GM12878 (cell line): ENCODE measurements at places on chromosomes 1 and 21.

GRCh38 chr1:117592155-117592554 is 13.7 kb upstream of the TENT5C start:
- DNase-seq, result no peak

GRCh38 chr1:212853658-212854057 is 4.4 kb upstream of the FLVCR1 start:
- no peak for DNase-seq

DNA sequence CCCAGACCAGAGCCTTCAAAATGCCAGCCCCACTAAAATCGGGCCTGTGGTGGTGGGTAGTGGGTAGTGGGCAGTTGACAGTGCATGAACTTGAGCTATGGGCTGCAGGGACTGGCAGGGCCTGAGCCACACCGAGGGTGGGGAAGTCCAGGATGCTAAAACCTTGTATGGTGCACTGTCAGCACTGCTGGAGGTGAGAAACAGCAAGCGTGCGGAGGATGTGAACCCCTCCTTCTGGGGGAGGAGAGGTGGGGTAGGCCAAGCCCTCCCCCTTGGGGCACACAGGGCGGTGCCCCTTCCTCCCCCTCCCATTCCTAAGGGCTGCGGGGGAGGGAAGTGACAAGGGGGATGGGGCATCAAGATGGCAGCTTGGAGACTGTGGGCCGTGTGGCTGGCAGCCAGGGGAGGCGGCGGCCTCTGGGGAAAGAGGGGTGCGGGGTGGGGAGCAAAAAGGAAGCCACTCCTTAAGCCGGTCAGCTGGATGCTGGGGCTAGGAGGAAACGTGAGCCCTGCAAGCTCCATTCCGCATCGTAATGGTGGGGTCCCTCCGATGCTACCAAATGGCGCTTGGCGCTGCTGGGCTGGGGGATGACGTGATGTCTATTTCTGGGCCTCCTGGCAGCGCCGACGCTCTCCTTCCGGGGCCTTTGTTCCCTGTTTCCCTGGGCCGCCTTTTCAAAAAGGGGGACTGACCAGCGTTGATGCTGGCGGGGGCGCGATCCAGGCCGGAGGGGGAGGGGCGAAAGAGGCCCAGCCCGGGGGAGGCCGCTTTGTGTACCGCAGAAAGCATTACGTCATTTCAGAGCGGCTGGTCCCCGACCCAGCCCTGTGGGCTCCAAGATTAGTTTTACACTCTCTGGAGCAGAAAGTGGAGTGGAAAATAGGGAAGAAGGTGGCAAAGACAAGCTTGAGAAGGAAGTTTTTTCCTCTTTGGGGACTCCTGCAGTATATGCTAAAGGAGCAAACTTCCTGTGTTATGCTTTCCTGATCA is 809 bp downstream of the SYT11 start:
- DNase-seq, result no peak

DNA sequence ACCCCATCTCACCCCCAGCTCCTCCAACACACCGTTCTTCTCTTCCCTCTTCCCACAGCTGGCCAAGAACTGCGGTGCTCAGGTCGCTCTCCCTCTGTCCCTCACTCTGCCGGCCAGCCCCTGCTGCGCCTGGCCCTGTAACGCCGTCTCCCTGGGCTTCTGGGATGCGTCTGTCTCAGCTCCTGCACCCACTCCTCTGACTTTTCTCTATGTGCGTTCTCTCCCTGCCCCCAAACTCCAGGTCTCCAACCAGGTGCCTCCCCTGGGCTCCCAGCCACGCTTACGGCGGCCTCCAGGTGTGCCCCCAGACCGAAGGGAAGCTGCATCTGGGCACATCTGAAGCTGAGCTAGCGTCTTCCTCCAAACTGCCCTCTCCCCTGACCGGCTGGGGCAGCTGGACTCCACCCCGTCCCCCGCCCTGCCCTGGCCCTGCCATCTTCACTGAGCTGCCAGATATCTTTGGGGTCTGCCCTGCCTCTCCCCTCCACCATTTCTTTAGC is 2.6 kb downstream of the KRTAP10-12 start:
- no peak for DNase-seq

GRCh38 chr1:218783131-218783530 is 390.5 kb upstream of the LYPLAL1 start:
- DNase-seq, result no peak

DNA sequence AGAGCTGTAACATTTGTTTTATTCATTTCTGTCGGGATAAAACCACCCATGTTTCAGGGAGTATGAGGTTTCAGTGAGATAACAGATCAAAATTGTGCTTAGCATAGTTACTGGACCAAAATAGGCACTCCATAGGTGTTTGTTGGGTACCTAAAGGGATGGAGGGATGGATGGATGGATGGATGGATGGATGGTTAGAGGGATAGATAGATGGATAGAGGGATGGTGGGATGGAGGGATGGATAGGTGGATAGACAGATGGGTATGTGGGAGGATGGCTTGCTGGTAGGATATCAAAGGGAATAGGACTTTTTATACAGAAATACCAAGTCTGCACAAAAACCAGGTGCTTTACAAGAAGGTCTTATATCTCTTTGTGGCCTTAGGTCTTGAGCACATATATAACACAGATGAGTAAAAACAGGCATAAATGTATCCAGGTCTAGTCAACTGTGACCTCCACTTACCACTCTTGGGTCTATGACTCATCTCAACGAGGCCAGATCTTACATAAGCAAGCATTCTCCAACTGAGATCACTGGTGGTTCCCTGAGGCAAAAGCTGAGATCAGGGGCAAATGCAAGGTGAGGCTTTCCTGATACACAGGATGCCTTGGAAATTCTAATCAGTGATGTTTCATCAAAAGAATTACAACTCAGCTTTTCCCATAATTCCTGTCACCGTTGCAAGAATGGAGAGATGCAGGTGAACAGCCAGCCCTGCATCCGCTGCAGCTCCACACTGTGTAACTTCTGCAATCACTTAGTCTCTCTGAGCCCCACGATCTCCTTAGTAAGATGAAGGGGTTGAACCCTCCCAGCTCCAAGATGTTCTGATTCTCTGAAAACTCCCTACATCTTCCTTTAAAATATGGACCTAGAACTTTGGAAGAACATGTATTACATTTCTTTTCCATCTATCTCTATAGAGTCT is 32.0 kb downstream of the PTAFR start:
- peak; percentile 97 for DNase-seq

DNA sequence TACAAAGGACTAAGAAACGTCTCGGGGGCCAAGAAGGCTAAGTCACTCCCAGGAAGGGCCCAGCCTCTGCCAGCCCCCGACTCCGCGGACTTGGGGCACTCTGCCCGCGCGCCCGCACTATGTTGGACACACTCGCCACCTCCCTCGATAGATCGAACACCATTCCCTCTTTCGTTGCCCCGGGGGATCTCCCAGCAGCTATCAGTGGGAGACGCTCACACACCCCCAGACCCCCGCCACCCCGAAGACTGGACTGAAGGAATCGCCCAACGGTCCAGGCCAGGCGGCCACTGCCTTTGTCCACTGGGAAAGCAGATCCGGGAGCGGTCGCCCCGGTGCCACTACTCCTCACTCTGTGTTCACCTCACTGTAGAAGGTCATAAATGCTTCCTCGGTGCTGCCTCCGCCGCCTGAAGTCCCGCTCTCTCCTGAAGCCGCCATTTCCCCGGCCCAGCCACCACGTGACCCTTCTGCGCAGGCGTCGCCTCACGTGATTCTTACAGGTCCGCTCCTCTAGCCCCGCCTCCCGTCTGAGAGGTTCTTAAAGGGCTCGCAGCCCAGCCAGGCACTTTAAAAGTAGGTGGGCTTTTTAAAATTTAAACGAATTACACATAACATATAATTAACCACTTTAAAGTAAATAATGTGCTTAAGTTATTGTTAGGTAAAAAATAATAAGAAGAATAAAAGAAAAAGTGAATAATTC is at the start of gene DNAJC8:
Gene DNAJC8, minus strand, starts transcription at position 472 of the 706 bp plus-strand sequence. Its CDS starts 31 bp downstream, at position 441.
- DNase-seq, result no peak

DNA sequence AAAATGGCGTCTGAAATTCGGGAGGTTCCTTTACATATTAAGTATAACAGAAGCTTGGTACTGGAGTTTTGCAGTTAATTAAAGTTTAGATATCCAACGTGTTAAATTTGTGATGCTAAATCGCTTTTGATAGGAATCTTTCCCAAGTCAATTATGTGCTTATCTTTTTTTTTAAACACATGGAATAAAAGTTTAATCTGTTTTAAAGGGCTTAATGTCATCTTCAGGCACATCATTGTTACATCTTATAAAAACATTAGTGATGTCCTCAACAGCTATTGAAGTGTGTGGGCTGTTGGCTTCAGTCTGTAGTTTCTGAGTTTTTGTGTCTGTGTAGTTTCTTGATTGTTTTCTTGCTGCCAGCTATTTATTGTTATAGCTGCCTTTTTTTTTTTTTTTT is 5.3 kb downstream of the FMN2 start:
- no peak for DNase-seq

- no peak for DNase-seq
Observed at GRCh38 chr1:17618558-17619247, 79.2 kb downstream of the ARHGEF10L start.

GRCh38 chr1:152505083-152505482 is 5.5 kb upstream of the LCE5A start:
- DNase-seq, result no peak

- DNase-seq, result no peak
Observed at GRCh38 chr1:233695901-233696300, 82.0 kb downstream of the KCNK1 start.

DNA sequence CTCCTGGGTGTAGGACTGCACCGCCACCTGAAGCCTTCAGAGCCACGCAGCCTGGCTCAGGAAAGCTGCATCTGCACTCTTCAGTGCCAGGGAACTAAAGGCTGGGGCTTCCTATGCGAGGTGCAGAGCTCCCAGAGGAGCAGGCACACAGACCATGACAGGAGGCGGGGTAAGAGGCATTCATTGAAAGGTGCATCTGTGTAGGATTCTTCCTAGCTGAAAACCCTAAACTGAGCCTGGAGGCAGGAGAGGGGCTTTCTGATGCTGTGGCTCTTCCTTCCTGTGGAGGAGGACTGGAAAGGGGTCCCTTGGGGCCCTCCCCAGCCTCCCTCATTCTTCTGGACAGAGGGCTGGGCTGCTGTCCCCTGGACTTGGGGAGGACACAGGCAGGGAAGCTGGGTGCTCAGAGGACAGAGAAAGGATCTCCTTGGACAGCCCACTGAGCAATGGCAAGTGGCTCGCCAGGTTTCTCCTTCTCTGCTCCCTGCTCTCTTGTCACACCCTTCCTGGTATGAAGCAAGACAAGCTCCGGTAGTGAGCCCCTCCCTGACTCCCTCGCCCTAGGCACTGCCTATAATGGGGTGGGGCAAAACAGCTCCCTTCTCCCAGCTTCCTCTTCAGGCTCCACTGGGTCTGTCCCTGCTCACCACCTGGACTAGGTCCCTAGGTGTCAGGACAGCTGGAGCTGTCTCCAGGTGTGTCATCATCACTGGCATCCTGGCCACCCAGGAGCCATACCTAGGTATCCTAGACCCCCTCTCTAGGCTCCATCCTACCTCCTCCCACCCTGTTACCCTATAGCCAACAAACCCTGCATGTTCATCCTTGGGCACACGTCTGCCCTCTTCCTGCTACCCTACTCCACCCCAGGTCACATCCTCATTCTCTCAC is 20.0 kb downstream of the S100A6 start:
- DNase-seq, result no peak

DNA sequence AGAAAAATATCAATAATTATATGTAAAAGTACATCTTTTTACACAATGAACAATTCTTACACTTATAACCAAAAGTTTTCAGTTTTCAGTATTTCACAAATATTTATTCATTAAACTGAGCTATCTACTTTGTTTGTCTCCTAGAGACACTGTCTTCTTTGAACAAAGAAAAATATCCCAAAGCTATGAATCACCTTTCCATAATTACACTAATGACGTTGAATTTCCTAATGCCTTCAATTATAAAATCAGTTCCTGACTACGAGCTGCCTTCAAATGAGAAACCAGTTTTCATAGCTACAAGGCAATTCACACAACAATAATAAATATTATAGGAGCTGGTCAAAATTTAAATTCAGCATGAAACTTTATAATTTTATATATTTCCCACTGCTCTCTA is 201.8 kb upstream of the BRINP3 start:
- DNase-seq, result no peak

DNA sequence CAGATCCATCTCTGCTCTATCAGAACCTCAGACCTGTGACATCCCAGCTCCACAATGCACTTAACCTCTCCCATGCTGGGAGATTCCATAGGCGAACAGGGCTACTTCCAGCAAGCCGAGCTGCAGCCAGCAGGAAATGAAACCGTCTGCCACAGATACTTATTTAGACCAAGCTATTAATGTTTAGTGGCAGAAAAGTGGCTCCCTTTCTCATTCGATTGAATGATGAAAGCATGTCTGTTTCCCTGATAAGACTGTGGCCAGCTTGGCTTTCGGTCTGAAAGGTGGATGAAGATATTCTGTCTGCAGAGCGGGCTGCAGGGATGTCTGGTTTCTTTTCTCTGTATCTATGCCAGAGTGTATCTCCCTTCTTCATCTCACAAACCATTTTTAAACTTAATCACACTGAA is 146.4 kb downstream of the GREM2 start:
- DNase-seq, result no peak

- DNase-seq, result no peak
Observed at GRCh38 chr1:11930571-11931445, 3.7 kb upstream of the PLOD1 start.

DNA sequence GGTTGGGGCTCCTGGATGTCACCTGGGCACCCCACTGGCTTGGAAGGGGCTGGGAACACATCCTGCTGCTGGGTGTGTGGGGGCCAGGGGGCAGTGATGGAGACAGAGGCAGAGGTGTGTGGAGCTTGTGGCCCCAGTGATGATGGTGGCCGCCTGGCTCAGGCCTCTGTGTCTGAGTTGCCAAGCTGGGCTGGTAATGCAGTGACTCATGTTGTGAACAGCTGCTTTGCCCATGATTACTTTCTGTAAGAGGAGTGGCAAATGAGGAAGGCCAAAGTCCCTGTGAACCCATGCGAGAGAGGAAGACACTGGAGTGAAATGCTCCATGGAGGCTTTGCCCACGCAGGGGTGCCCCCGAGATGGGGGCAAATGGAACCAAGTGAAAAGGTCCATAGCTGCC is 86.8 kb downstream of the KCNJ6 start:
- DNase-seq, result no peak

DNA sequence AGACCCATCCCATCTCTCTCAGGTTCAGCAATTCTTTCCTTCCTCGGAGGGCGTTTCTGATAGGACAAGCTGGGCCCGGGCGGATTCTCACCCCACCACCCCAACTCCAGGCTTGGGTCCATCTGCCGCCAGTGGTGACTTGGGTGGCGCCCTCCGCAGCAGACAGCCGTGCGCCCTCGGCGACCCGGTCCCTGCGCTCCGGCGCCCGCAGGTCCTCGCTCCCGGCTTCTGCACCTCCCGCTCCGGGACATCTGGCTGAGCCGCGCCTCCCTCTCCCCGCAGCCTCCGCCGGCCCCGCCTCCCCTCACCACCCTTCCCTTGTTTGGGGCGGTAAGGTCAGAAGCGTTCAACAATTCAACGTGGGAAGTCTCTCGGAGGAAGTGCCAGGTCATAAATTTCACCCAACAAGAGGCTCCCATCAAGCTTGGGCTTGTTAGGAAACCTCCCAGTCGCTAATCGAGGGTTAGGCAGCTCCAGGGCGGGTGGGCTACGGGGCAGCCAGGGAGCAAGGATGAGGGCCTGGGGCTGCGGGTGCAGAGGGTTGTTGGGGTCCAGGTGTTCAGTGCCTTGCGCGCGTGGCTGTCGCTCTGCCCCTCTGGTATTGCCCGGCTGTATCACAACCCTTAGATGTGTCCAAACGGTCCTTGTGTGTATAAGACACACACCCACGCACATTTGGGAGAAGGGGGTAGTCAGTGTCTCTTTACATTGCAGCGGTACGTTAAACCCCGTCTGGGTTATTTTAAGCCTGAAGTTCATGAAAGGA is 39.8 kb downstream of the OLIG1 start:
- no peak for DNase-seq

- DNase-seq, result no peak
Observed at GRCh38 chr1:160813215-160813614, 17.2 kb downstream of the LY9 start.
